ENCODE measurements at places on chromosomes 3 and 15. TPM values are rescaled to one million over a fixed set of nuclear protein-coding genes. Genes with fewer than 3 reads are reported as not detected.

- DNase-seq = no peak
- no peak overlapping the region for H3K27ac ChIP-seq
- no peaks in the 10 kb centered on the region for H3K27me3 ChIP-seq
- H3K4me3 ChIP-seq = no peak overlapping the region
- no peaks in the 10 kb centered on the region for H3K4me1 ChIP-seq
- H3K36me3 ChIP-seq = no peaks in the 10 kb centered on the region
Observed at GRCh38 chr3:52819936-52820335, 10.5 kb downstream of the ITIH4 start.

The CPLX3 gene
- total RNA-seq = 0.60 TPM

The ACTR8 gene
- total RNA-seq = 18.4 TPM

DNA sequence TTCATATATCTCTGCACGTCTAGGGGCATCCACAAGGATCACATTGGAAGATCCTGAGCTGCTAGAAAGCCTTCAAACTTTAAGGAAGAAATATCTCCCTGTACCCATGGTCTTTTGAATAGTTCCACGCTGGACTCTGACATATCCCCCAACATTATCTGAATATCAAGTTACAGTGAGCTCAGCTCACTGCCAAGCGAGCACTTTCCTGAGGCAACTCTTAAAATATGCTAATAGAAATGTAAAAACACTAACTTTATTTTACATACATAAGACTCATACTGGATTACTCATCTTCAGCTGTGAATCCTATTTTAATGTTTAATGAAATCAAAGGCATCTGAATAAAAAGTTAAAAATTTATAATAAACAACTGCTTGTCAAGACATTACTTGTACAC, 420.2 kb upstream of the CCDC54 start:
- H3K27ac ChIP-seq = no peak overlapping the region
- DNase-seq = no peak
- no peaks in the 10 kb centered on the region for H3K36me3 ChIP-seq
- no peak overlapping the region for H3K4me3 ChIP-seq
- no peaks in the 10 kb centered on the region for H3K27me3 ChIP-seq
- H3K4me1 ChIP-seq = no peaks in the 10 kb centered on the region

GRCh38 chr15:100786901-100787566, 92.6 kb upstream of the ALDH1A3 start:
- no peaks in the 10 kb centered on the region for H3K36me3 ChIP-seq
- no peak overlapping the region for H3K4me3 ChIP-seq
- no peak overlapping the region for H3K27ac ChIP-seq
- H3K27me3 ChIP-seq = no peaks in the 10 kb centered on the region
- H3K4me1 ChIP-seq = no peaks in the 10 kb centered on the region

DNA sequence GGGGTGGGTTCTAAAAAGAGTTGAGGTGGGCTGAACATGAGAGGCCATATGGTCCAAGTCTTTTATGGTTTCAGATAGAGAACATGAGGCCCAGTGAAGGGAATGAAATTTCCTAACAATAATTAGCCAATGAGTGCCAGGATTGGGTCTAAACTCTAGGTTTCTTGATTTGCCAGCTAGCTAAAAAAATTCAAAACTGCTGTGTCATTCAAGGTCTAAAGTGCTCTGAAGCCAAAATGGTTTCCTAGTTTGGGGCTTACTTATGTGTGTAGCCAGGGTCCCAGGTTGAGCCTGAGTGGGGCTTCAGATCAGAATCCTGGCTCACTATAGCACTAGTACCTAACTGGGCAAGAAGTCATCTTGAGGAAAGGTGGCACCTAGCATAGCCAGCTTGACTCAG, 55.3 kb upstream of the SYN2 start:
- no peak for DNase-seq
- H3K27me3 ChIP-seq = no peaks in the 10 kb centered on the region
- H3K36me3 ChIP-seq = no peaks in the 10 kb centered on the region
- H3K4me1 ChIP-seq = no peaks in the 10 kb centered on the region
- no peak overlapping the region for H3K4me3 ChIP-seq
- H3K27ac ChIP-seq = no peak overlapping the region

DNA sequence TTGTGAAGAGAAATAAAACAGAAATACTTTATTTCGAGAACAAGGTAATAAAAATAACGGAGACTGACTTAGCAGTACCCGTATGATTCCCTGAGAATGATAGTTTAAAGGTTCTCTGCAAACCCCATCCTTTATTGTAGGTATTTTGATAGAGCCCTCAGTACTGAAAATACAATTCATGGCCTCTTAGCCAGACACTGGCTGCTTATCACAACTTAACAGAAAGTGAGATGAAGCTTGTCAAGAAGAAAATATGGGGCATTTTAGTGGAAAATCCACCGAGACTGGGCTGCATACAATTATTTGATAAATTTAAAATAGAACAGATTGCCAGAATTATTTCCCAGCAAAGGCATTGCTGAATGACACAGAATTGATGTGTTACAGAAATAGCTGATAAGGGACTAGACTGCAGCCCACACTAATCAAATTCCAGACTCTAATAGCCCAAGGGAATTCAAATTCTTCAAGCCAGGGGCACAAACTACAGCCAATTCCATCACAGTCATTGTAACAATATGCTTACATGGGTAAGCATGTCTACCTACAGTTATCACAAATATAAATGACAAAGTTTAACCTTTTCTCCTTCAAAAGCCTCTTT, 521.9 kb downstream of the PLOD2 start:
- no peak overlapping the region for H3K4me3 ChIP-seq
- DNase-seq = no peak
- no peak overlapping the region for H3K27ac ChIP-seq
- no peaks in the 10 kb centered on the region for H3K36me3 ChIP-seq
- H3K4me1 ChIP-seq = no peaks in the 10 kb centered on the region

GRCh38 chr3:193702967-193703366, 110.0 kb downstream of the OPA1 start:
- H3K4me1 ChIP-seq = no peaks in the 10 kb centered on the region
- no peaks in the 10 kb centered on the region for H3K27me3 ChIP-seq
- H3K36me3 ChIP-seq = no peaks in the 10 kb centered on the region
- DNase-seq = no peak
- no peak overlapping the region for H3K27ac ChIP-seq
- H3K4me3 ChIP-seq = no peak overlapping the region

The PRR20G gene
- not detected for total RNA-seq

The NOX5 gene
- total RNA-seq = not detected

The SAMMSON gene
- total RNA-seq = not detected

Measured in naive thymus-derived CD4-positive, alpha-beta T cell (primary cell).